Right atrium auricular region (tissue), 2 donors: ENCODE measurements at places on chromosomes 3 and 15. TPM values are rescaled to one million over a fixed set of nuclear protein-coding genes. Genes with fewer than 3 reads are reported as not detected.
A peak's percentile ranks its signal among the peaks of the same experiment; 100 is the strongest.

DNA sequence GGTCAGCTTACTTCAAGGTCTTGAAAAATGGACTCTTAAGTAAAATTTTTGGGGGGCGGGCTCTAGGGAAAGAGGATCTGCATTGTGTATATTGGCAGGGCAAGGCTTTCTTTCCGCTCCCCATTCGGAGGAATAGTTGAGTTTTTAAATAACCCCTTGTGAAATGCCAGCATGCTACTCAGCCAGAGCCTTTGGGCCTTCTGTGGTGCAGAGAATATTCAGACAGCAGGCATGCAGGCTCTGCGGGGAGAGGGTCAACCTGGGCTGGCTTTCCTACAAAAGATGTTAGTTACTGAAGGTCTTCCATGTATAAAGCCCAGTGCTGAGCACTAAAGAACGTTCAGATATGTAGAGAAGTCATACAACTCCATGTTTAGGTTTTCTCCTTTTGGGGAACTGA is 40.6 kb downstream of the ADAMTSL3 start:
- no peaks in the 10 kb centered on the region for H3K27me3 ChIP-seq
- H3K36me3 ChIP-seq, result no peaks in the 10 kb centered on the region
- H3K27ac ChIP-seq, result peak overlapping the region; percentile 46
- H3K4me1 ChIP-seq, result peaks cover 3% of the 10 kb centered on the region

- no peaks in the 10 kb centered on the region for H3K27me3 ChIP-seq
- no peaks in the 10 kb centered on the region for H3K36me3 ChIP-seq
- no peak overlapping the region for H3K27ac ChIP-seq
- no peak overlapping the region for H3K4me3 ChIP-seq
- no peak for DNase-seq
These were observed 136.2 kb downstream of the LRTM1 start for GRCh38 chr3:54791501-54792156.

GRCh38 chr3:32501783-32502117 is 902 bp downstream of the CMTM6 start:
- no peaks in the 10 kb centered on the region for H3K27me3 ChIP-seq
- peak overlapping the region; percentile 97 for H3K4me3 ChIP-seq
- peak overlapping the region; percentile 99 for H3K27ac ChIP-seq
- H3K4me1 ChIP-seq, result peaks cover 10% of the 10 kb centered on the region
- H3K36me3 ChIP-seq, result no peaks in the 10 kb centered on the region
- no peak for DNase-seq

- H3K27me3 ChIP-seq, result no peaks in the 10 kb centered on the region
- no peaks in the 10 kb centered on the region for H3K4me1 ChIP-seq
- no peak for DNase-seq
- no peak overlapping the region for H3K4me3 ChIP-seq
- no peak overlapping the region for H3K27ac ChIP-seq
These were observed 5.9 kb upstream of the ZNF621 start for GRCh38 chr3:40518848-40519247.

- H3K36me3 ChIP-seq, result no peaks in the 10 kb centered on the region
- no peak overlapping the region for H3K4me3 ChIP-seq
- no peaks in the 10 kb centered on the region for H3K4me1 ChIP-seq
- no peaks in the 10 kb centered on the region for H3K27me3 ChIP-seq
- H3K27ac ChIP-seq, result no peak overlapping the region
- no peak for DNase-seq
These were observed 161.2 kb downstream of the ALCAM start for GRCh38 chr3:105527949-105528348.

- no peak overlapping the region for H3K4me3 ChIP-seq
- no peaks in the 10 kb centered on the region for H3K36me3 ChIP-seq
- H3K27ac ChIP-seq, result no peak overlapping the region
- no peak for DNase-seq
- H3K4me1 ChIP-seq, result no peaks in the 10 kb centered on the region
These were observed 72.1 kb upstream of the ATP2B2 start for GRCh38 chr3:10577486-10577885.

- H3K4me1 ChIP-seq, result no peaks in the 10 kb centered on the region
- H3K27ac ChIP-seq, result no peak overlapping the region
- H3K36me3 ChIP-seq, result peaks cover 15% of the 10 kb centered on the region
- H3K27me3 ChIP-seq, result no peaks in the 10 kb centered on the region
These were observed 59.2 kb downstream of the SYNM start for GRCh38 chr15:99164119-99164518.

ZBED2 gene
- total RNA-seq, result 0.47 TPM

UROC1 gene
- not detected for total RNA-seq

DNA sequence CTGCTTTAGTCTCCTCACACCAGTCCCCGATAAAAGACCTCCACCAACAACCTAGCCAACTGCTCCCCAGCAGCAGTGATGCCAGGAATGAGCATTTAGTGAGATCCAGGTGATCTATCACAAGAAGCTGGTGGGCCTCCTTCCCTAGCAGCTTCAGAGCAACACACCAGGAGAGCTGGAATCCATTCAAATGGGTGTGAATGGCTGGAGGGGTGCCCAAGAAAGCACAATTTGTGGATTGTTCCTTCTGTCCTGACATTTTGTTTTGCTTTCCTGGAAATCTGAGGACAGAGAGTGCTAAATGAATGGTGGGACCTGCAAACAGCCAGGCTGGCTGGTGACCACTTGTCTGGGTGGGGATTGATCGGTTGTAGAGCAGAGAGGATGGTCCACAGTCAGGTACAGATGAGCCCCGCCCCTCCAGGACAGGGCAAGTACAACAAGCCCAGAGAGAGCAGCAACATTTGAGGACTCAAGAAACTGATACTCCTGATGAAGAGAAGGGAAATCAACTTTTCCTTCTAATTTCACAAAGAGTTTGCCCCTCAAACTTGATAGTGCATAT is 316.8 kb downstream of the VPS13C start:
- no peaks in the 10 kb centered on the region for H3K36me3 ChIP-seq
- no peak overlapping the region for H3K4me3 ChIP-seq
- no peaks in the 10 kb centered on the region for H3K27me3 ChIP-seq

MFAP1 gene
- total RNA-seq, result 12.3 TPM

GATA2 gene
- 26.1 TPM for total RNA-seq

DNA sequence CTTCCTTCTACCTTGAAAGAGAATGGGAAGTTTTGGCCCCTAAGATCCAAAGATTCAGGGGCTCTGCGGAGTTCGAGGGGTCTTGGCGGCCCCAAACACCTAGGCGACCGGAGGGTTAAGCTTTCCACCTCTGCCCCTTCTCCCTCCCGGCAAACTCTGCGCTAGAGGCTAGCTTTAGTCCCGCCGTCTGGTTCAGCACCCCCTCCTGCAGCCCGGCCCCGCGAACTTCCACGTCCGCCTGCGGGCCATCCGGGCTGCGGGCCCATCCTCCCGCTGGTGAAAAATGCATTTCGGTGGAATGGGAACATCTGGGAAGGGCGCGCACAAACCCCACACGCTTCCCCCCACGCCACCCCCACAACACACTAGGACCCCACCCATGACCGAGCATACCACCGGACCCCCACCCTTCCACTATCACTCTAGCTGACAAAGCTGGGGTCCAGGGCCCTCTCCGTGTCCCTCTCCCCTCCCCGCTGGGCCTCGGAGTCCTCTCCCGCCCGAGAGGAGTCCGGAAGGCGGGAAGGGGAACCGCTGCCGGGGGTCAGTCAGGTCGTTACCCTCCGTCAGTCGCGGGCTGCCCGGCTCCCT is 1.0 kb downstream of the SHOX2 start:
- H3K27me3 ChIP-seq, result peaks cover 65% of the 10 kb centered on the region
- peaks cover 48% of the 10 kb centered on the region for H3K4me1 ChIP-seq
- no peak for DNase-seq
- no peaks in the 10 kb centered on the region for H3K36me3 ChIP-seq
- peak overlapping the region; percentile 74 for H3K27ac ChIP-seq

DNA sequence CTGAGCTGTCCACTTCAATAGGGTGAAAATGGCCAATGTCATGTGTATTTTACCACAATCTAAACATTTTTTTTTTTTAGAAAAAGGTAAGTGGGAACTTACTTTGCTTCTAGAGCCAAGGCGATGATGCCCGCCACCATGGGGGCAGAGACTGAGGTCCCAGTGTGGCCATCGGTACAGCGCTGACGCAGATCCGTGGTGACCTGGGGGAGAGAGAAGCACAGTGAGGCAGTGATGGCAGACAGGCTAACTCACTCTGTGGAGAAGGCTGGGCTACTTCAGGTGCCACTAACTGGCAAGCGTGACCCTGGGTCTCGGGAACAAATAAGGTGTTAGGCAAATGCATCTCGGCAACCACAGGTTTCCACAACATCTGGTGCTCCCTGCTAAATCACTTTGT is 94.3 kb upstream of the SNRPA1 start:
- no peaks in the 10 kb centered on the region for H3K36me3 ChIP-seq
- no peak overlapping the region for H3K4me3 ChIP-seq
- no peaks in the 10 kb centered on the region for H3K4me1 ChIP-seq
- H3K27ac ChIP-seq, result no peak overlapping the region
- H3K27me3 ChIP-seq, result no peaks in the 10 kb centered on the region

DNA sequence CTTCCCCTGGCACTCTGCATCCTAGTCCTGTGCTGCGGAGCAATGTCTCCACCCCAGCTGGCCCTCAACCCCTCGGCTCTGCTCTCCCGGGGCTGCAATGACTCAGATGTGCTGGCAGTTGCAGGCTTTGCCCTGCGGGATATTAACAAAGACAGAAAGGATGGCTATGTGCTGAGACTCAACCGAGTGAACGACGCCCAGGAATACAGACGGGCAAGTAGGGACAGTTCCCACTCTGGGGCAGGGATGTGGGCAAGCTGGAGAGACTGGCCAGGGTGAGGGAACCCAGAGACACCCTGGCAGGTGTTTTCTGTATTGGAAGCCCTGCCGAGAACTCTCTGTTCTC is 247 bp downstream of the FETUB start:
- no peak overlapping the region for H3K27ac ChIP-seq
- H3K4me3 ChIP-seq, result no peak overlapping the region
- H3K27me3 ChIP-seq, result no peaks in the 10 kb centered on the region
- no peaks in the 10 kb centered on the region for H3K36me3 ChIP-seq

PPP1R14D gene
- not detected for total RNA-seq

CHMP2B gene
- 30.7 TPM for total RNA-seq

RBSN gene
- total RNA-seq, result 18.5 TPM

CFAP100 gene
- not detected for total RNA-seq

GRCh38 chr3:27616031-27616430 is 106.1 kb downstream of the EOMES start:
- H3K4me1 ChIP-seq, result no peaks in the 10 kb centered on the region
- H3K27ac ChIP-seq, result no peak overlapping the region
- no peak overlapping the region for H3K4me3 ChIP-seq
- DNase-seq, result no peak

DNA sequence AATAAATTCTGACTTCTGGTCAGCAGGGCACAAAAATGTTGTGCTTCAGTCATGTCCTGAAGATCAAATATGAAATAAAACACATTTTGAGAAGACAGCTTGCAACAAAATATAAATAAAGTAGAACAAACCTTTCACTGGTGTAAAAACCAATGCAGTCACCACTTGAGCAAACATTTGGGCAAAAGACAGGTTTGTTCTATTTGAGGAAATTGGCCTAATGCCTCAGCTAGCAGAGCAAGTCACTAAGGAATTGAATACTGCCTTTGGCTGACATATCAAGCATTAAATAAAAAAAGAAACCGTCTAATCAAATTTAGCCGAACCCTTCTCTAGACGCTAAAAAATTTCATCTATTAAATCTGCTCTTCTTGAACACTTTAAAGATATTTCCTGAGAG is 475.4 kb upstream of the CNTN3 start:
- H3K4me1 ChIP-seq, result no peaks in the 10 kb centered on the region
- H3K27me3 ChIP-seq, result no peaks in the 10 kb centered on the region
- H3K4me3 ChIP-seq, result no peak overlapping the region
- DNase-seq, result no peak
- H3K27ac ChIP-seq, result no peak overlapping the region
- H3K36me3 ChIP-seq, result no peaks in the 10 kb centered on the region

DNA sequence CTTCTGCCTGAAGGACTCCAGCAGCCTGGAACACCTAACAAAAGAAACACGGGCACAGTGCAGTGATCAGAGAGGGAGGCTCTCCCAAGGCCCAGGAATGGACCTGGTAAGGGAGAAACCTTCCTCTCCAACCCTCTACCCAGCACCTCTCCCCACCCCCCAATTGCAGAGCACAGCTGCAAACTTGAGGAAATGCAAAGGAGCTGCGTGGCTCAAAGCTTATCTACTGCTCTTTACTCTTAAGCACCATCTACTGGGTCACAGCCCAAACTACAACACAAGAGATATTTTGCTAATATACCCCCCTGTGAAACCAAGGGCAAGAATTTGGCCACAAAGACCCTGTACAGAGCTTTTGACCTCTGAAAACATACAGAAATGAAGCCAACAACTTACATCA is 328.3 kb downstream of the OXSM start:
- H3K27ac ChIP-seq, result no peak overlapping the region
- no peak for DNase-seq
- no peak overlapping the region for H3K4me3 ChIP-seq
- no peaks in the 10 kb centered on the region for H3K27me3 ChIP-seq

GRCh38 chr3:72887343-72887704 is 522 bp upstream of the GXYLT2 start:
- peak overlapping the region; percentile 77 for H3K27ac ChIP-seq
- no peak for DNase-seq
- peak overlapping the region; percentile 47 for H3K4me3 ChIP-seq
- no peaks in the 10 kb centered on the region for H3K27me3 ChIP-seq
- no peaks in the 10 kb centered on the region for H3K36me3 ChIP-seq

RTP1 gene
- not detected for total RNA-seq

- no peak overlapping the region for H3K27ac ChIP-seq
- no peaks in the 10 kb centered on the region for H3K36me3 ChIP-seq
- H3K4me3 ChIP-seq, result no peak overlapping the region
- no peaks in the 10 kb centered on the region for H3K4me1 ChIP-seq
These were observed 44.8 kb downstream of the LHFPL4 start for GRCh38 chr3:9508781-9509180.

SPINT1 gene
- 13.0 TPM for total RNA-seq

SLC51A gene
- 0.35 TPM for total RNA-seq

CLDN16 gene
- total RNA-seq, result 0.16 TPM

- no peaks in the 10 kb centered on the region for H3K4me1 ChIP-seq
- no peak overlapping the region for H3K4me3 ChIP-seq
- no peaks in the 10 kb centered on the region for H3K36me3 ChIP-seq
- no peak for DNase-seq
- no peak overlapping the region for H3K27ac ChIP-seq
- H3K27me3 ChIP-seq, result no peaks in the 10 kb centered on the region
These were observed 821.8 kb downstream of the TBL1XR1 start for GRCh38 chr3:176375519-176375918.

SLC6A11 gene
- not detected for total RNA-seq

- H3K4me3 ChIP-seq, result no peak overlapping the region
- H3K27ac ChIP-seq, result no peak overlapping the region
- DNase-seq, result no peak
- H3K27me3 ChIP-seq, result no peaks in the 10 kb centered on the region
These were observed 80.5 kb upstream of the CCNL1 start for GRCh38 chr3:157240408-157240807.

DNA sequence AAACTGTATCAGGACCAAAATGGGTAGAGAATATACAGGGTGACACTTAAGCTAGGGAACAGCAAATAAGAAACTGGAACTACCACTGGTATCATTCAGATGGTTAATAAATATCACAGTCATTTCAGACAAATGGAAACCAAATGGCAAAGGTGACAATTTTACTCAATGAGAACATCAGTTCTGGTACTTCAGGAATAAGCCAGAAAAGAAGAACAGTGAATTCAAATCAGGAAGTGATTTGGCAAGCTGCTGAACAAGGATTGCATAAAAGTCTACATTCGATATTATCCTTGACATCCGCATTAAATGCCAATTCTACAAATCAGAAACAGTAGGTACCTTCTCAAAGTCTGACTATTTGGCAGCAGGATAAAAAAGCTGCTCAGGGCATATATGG is 23.5 kb upstream of the STIMATE start:
- no peak overlapping the region for H3K27ac ChIP-seq
- no peak for DNase-seq
- no peak overlapping the region for H3K4me3 ChIP-seq
- H3K4me1 ChIP-seq, result no peaks in the 10 kb centered on the region
